CD4-positive, alpha-beta T cell (primary cell): ENCODE measurements at places on chromosomes 12 and 14. TPM values are rescaled to one million over a fixed set of nuclear protein-coding genes. Genes with fewer than 3 reads are reported as not detected.

ANKS1B gene
- 1.1 TPM for total RNA-seq

DNA sequence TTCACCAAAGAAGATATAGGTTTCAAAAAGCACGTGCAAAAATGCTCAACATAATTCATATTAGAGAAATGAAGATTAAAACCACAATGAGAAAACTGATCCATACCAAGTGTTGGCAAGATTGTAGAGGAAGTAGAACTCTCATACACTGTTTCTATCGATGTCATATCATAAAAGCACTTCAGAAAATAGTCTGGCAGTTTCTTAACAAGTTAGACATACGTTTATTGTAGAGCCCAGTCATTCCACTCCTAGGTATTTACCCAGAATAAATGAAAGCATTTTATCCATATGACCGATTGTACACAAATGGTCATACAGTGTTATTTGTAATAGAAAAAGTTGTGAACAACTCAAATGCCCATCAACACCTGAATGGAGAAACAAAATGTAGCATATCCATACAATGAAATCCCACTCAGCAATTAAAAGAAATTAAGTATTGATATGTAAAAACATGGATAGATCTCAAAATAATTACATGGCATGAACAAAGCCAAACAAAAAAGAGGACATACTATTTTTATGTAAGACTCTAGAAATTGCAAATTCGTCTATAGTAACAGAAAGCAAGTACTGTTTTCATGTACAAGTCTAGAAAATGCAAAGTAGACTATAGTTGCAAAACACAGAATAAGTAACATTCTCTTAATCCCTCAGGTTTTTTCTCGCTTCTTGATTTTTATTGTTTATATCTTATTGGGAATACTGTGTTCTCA, 41.0 kb downstream of the USP15 start:
- H3K36me3 ChIP-seq: peaks cover 75% of the 10 kb centered on the region
- peaks cover 4% of the 10 kb centered on the region for H3K4me1 ChIP-seq
- H3K4me3 ChIP-seq: no peak overlapping the region
- no peak overlapping the region for H3K27ac ChIP-seq
- H3K27me3 ChIP-seq: no peaks in the 10 kb centered on the region

- H3K36me3 ChIP-seq: no peaks in the 10 kb centered on the region
- H3K4me3 ChIP-seq: no peak overlapping the region
- DNase-seq: no peak
- H3K27ac ChIP-seq: no peak overlapping the region
- no peaks in the 10 kb centered on the region for H3K4me1 ChIP-seq
These were observed 130.4 kb downstream of the PAWR start for GRCh38 chr12:79560225-79560889.

DNA sequence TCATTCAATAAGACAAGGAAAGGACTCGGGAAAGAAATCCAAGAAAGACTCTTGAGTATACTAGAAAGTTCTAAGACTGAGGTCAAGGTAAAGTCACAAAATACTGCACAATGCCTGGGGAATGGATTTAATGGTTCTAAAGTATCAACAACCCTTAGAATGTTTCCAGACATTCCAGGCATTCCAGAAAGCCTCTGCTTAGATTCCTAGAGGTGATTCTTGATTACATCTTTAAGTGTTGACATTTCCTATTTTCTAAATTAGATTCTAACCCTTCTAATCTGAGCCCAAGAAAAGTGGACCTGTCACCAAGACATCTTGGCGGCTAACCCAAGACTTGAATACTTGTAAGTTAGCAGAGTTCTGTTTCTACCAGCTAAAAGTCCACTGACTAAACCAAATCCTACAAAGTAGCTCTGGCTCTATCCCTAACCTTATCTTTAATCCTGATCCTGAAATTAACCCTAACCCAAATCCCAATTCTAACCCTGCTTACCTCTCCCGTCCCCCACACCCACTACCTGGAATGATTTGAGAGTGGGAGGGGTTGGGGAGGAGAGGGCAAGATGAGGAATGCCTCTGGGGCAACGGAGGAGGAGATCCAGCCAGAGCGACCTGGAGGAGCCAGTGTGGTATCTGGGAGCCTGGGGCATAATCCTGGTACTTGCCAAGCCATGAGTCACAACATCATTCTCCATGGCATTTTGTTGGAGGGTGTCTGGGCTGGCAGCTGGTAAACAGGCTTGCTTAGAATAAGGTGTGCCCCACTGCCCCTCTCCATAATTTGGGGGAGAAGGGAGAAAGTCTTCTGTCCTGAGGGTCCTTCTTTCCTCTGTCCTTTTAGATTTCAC, 93.4 kb upstream of the HOXC13 start:
- no peaks in the 10 kb centered on the region for H3K4me1 ChIP-seq
- no peak overlapping the region for H3K27ac ChIP-seq

GRCh38 chr12:46555406-46555852, 182.9 kb upstream of the SLC38A2 start:
- H3K27ac ChIP-seq: no peak overlapping the region
- no peaks in the 10 kb centered on the region for H3K27me3 ChIP-seq
- no peaks in the 10 kb centered on the region for H3K36me3 ChIP-seq
- H3K4me1 ChIP-seq: no peaks in the 10 kb centered on the region
- no peak overlapping the region for H3K4me3 ChIP-seq

- no peak overlapping the region for H3K4me3 ChIP-seq
- DNase-seq: no peak
- no peaks in the 10 kb centered on the region for H3K36me3 ChIP-seq
- H3K4me1 ChIP-seq: no peaks in the 10 kb centered on the region
These were observed 369.1 kb downstream of the AEBP2 start for GRCh38 chr12:19808371-19808770.
